Stimulated activated naive CD4-positive, alpha-beta T cell (primary cell): ENCODE measurements at places on chromosomes 5 and 9.

GRCh38 chr9:128275198-128276007 lies at the start of gene GOLGA2:
GOLGA2 (minus strand) TSS chr9:128276007; CDS start chr9:128275976, 31 bp downstream.
- DNase-seq, result no peak

DNA sequence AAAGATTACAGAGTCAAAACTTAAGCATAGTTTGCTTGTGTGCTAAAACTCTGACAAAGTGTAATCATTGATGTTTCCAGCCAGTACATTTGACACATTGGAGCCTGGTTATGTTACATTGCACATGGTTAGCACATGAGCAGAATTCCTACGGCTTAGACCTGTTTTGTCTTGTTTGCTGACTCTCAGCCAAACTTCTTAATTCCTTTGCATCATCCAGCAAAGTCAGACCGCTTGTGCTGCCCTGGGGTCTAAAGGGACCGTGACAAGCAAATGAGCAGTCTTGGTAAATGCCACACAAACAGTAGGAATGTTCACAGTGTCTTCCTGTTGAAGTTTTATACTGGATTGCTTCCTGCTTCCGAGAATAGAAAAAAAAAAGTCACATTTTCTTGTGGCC lies 72.0 kb upstream of the ENTREP1 start:
- DNase-seq, result no peak

GRCh38 chr5:126370796-126371718 lies 52.2 kb upstream of the GRAMD2B start:
- no peak for DNase-seq

- DNase-seq, result no peak
Measured at GRCh38 chr5:147482706-147483180, 27.1 kb downstream of the DPYSL3 start.

DNA sequence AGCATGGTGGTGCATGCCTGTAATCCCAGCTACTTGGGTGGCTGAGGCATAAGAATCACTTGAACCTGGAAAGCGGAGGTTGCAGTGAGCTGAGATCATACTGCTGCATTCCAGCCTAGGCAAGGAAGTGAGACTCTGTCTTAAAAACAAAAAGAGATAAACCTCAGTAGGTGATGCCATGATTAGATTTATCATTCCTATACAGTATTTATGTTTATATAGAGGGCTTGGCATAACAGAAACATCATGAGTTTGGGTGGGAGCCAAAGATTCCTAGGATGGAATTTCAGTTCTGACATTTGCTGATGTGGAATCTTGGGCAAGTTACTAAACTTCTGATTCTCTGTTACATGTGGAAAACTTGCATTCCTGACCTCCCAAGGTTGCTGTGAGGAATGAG lies 22.3 kb downstream of the RFK start:
- no peak for DNase-seq

GRCh38 chr9:106755736-106756135 lies 107.2 kb upstream of the ZNF462 start:
- DNase-seq, result no peak

- DNase-seq, result no peak
Measured at GRCh38 chr9:131282688-131283422, 6.5 kb upstream of the FAM78A start.

DNA sequence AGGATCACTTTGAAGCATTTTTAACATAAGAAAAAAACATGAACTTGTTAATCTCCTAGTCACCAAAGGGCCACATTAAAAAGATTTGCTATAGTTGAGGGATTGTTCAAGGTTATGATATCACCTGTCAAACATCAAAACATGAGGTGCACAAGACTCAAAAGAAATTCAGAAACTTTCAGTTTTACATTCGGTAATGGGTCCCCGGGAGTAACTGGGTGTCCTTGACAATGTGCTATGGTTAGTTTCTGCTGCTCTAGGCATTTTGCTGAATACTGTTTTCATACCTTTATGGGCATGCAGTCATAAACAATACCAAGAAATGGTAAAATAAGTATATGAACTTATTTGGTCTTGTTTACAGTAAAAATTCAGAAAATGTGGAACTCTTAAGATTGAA lies 92.8 kb upstream of the EDIL3 start:
- no peak for DNase-seq

DNA sequence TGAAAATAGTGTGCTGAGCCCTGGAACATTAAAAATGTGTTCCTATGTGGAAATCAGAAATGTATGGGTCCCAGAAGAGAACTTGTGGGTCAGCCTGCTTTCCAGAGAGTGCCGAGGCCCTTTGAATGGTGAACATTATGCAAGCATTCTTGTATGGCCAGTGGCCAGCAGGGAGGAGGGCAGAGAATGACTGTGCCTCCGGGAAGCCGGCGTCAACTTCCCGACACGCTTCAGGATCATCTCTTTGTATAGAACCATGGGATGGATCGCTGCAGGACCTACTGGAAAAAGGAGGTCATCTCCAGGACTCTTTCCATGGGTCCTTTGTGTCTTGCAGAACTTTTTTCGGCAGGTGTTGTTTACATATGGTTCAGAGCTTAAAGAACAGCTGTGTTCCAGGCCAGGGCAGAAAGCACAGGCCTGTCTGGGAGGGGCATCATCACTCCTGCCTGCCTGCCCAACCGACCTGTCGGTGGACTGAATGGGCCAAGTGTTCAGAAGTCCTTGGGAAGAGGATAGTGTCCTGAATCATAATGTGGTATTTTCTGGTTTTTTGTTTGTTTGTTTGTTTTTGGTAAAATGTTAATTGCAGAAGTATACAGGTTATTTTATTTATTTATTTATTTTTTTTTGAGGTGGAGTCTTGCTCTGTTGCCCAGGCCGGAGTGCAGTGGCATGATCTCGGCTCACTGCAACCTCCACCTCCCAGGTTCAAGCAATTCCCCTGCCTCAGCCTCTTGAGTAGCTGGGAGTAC lies 9.0 kb downstream of the PRRC2B start:
- no peak for DNase-seq

DNA sequence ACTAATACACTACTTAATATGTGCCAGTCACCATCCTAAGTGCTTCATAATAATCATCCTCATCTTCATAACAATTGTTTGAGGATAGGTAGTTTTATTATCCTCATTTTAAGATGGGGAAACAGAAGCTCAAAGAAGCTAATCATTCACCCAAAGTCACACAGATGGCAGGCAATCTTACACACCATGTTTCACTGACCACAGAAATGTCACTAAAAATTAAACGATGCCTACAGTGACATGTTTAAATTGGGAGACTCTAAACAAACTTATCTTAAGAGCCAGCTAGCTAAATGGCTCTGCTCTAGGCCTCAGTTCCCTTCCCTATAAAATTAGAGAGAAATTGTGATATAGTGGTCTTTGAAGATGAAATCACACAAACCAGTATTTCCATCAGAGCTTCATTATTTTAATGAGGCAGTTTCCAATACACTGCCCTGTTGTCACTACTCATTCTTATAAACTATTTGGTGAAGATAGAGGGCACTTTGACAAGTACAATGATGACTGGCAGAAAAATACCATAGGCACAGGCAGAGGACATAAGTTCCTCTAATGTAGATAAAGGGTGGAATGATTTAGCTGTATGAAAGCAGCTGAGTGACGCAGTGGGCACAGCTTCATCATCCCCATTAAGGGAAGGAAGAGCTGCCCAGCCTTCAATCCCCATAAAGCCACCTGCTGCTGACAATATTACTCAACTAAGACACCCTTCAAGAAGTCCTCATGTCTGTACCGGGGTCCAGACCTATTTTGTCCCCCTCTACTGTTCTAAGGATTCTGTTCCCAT lies 224.1 kb downstream of the ACTL7B start:
- DNase-seq, result no peak

- DNase-seq, result no peak
Measured at GRCh38 chr5:65646938-65647337, 22.1 kb downstream of the SHLD3 start.

DNA sequence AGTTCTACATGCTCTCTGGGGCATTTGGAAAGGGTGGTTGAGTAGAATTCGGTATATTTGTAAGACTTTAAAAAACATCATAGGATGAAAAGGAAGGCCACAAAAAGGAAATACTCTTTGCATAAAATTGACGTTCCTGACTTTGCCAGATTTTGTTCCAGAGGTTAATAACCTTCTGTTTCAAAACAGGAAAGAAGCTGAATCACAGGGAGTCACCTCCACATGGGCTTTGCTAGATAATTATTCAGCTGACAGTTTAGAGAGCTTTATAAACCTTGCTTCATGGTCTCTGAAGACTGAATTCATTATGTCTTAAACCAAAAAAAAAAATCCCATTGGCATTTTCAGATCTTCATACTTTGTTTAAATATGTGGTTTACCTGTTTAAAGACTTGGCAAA lies 203.7 kb downstream of the SEMA6A start:
- DNase-seq, result no peak

- no peak for DNase-seq
Measured at GRCh38 chr5:139459451-139459934, 3.0 kb downstream of the ECSCR start.

- no peak for DNase-seq
Measured at GRCh38 chr9:69867081-69867814, 46.6 kb downstream of the CFAP95 start.

- no peak for DNase-seq
Measured at GRCh38 chr9:127642082-127642740, 30.1 kb downstream of the STXBP1 start.

DNA sequence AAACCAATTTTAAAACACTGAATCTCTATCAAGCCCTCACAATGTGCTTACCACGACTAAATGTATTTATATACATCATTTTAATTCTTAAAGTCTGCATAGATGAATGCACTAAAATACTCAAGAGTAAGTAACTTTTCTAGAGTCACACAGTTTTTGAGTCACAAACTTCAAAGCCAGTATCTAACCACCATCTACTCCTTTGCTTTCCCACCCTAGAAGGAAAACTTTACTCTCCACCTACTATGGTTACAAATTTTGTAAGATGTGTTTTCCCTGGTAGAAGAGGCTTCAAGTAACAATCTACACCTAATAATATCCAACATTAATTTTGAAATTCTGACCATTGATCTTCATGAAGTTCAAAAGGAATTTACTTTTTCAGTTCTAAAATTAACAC lies 18.7 kb downstream of the ZFAND5 start:
- no peak for DNase-seq

GRCh38 chr5:128225245-128226030 lies 141.9 kb downstream of the SLC12A2 start:
- DNase-seq, result no peak

GRCh38 chr9:91481972-91482371 lies 58.3 kb upstream of the NFIL3 start:
- no peak for DNase-seq

DNA sequence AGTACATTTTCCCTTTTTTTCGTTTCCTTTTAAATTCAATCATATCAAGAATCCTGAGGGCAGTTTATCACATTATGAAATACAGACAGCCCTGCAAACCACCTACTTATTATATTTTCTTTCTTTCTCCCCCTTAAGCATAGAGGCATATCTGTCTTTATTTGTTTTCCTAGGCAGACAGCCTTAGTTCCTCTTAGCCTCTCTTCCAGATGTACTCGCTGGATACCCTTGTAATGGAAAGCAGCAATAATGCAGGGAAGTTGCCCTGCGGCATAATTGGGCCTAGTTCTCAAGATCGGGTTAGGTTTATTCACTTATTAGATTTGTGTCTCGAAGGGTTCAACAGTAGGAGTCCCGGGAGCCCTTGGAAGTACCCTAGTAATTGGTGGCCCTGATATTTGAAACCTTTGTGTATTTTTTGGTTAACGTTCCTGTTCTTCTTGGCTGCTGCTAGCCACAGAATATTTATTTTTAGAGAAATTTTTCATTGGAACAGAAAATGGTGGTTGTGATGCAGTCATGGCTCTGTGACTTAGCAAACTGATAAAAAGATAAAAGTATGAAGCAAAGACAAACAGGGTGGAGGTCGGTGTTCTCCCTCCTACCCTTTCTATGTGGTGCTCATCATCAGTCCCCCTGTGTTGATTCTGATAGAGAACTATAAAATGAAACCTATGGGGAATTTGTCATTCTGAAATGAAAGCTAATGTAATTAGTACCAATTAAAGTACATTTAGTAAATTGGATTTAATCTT lies 6.4 kb downstream of the TLE4 start:
- DNase-seq, result no peak

DNA sequence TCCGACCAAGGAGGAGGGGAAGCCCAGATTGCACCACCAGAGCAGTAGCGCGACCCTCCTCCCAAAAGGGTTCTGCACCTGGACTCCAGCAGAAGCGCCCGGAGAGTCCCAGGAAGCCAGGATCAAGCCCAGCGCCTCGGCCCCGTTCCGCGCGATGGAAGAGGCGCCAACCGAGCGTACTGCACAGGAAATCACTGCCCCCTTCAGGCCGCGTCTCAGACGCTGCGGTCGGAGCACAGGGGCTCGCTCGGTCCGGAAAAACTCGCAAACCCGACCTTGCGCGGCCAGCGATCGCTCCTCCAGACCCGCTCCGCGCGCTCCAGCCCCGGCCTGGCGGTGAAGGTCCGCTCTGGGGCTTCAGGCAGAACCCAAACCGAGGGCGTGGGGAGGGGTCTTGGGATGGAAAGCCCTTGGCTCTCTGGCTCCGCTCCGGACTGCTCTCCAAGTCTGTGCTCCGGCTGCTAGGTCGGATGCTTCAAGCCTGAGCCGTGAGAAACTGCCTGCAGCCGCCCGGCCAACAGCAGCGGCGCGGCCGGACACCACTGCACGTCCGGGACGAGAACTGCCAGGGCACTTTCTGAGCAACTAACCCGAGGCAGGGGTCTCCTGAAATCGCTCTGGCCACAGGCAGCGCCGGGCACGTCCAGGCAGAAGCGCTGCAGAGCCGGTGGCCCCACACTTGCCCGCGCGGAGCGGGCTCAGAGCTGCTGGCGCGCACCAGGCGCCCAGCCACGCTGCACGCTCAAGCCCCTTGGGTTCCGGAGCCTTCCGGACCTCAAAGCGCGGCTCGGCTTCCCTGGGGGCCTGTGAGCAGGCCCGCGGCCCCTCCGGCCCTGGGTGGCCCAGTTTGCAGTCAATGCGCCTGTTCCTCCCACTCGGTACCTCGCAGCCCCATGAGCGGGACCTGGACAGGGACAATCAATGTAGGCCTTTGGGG lies 1.3 kb downstream of the GABBR2 start:
- DNase-seq, result no peak

DNA sequence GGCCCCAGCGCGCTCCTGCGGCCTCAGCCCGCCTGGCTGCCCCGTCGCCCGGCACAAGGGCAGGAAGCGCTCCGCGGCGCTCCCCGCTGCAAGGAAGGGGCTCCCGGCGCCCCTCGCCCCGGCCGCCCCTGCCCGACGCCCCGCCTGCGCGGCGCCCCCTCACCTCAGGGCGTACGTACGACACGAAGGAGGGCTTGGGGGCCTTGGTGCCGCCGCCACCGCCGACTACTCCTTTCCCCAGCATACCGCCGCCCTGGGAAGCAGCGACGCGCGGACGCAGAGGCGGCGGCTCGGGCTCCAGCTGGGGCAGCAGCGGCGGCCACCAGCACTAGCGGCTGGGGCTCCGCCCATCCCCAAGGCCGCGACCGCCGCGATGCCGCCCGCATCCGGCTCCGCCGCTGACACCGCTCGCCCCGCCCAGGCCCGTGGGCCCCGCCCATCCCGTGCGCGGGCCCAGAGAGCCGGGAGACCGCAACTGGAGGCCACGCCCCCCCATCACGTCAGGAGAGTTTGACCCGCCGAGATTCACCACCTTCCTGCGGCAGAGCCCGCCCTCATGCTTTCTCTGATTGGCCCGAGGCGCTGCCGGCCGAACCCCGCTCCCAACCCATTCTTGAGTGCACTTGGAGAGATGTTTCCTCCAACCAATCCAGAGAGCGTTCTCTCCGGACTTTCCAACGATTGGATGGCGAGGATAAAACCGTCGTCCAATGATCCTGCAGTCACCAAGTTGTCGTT lies at the start of gene MTMR12:
MTMR12 (minus strand) TSS at position 345 of the 738 bp plus-strand sequence; CDS start at position 244, 101 bp downstream.
- peak; percentile 99 for DNase-seq
